GOT3 (cell line): ENCODE measurements at places on chromosomes 7 and 10.

GRCh38 chr7:101816595-101817470 is 593 bp upstream of the CUX1 start:
- no peak for DNase-seq

GRCh38 chr10:85100495-85100894 is 772.1 kb downstream of the CCSER2 start:
- no peak for DNase-seq

GRCh38 chr10:86962981-86963310 is 4.5 kb downstream of the SNCG start:
- no peak for DNase-seq

- no peak for DNase-seq
These were observed 28.5 kb downstream of the GSDME start for GRCh38 chr7:24728503-24729364.

GRCh38 chr10:91711885-91712680 is 79.2 kb upstream of the PPP1R3C start:
- DNase-seq = no peak

DNA sequence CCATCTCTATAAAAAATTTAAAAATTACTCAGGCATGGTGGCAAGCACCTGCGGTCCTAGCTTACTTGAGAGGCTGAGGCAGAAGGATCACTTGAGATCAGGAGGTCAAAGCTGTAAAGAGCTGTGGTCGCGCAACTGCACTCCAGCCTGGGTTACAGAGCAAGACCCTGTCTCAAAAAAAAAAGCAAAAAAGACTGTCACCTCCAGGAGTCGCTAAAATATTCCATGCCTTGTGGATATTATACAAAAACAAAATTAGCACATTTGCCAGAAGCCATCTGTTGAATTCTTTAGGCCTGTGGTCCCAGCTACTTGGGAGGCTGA is 87.0 kb upstream of the SDK1 start:
- DNase-seq = no peak

DNA sequence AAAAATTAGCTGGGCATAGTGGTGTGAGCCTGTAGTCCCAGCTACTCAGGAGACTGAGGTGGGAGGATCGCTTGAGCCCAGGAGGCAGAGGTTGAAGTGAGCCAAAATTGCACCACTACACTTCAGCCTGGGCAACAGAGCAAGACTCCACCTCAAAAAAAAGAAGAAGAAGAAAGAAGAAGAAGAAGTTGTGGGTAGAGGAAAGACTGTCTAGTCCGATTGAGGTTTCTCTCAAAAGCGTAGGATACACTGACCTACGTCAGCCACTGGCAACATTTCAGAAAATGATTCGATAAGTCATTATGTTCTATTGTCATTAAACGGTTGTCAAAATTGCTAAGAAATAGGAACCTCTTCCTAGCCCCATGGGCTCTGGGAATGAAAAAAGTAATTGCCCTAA is 22.3 kb upstream of the RHBDD2 start:
- DNase-seq = no peak

DNA sequence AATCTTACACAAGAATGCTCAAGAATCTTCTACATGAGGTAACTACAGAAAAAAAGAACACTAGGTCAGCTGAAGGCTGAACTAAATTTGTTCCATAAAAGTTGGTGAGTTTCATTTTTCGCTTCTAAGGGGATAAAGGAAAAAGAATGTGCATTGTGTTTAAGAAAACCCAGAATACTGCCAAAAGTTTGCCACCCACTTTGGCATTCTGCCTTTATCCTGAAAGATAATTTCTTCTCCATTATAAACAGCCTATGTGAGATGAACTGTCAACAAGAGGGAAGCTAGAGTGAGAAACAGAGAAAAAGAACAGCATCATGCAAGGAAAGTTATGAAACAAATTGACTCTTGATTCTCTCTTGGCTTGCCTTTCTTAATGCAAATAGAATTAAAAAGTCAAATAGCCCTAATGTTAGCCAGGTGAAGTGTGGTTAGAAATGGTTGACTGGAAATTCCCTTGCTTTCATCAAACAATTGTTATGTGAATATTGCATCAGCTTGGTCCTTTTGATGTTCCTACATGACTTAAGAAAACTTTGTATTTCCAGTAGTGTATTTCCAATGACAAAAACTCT is 25.8 kb downstream of the STEAP1 start:
- DNase-seq = no peak

DNA sequence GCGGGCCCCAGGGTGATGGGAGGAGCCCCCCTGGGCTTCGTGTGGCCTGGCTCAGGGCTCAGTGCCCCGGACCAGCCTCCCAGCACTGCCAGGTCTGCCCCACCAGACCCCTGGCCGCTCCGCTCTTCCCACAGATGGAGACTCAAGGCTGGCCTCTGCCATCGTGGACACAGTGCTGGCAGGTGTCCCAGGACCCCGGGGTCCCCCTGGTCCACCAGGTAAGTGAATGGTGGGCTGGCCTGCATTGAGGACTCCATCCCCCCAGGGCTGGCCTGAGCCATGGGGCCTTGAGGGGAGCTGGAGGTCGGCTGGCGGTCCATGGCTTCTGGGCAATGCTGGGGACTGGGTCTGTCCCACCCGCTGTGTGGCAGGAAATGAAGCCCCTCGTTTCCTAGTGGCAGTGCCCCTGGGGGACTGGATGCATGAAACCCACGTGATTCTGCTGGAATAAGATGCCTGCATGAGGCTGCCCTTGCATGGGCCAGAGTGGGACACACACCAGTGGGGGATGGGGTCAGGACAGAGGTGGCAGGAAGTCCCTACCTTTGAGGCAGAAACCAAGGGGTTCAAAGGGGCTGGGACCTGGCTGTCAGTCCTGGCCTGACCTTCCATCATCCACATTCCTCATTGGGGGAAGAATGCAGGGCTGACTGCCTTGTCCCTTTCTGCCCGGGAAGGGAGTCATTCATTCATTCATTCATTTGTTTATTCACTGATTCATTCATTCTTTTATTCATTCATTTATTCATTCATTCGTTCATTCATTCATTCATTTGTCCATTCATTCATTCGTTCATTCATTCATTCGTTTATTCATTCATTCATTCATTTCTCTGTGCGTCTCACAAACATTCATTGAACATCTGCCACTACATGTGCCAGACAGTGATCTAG is 81.8 kb downstream of the MYL10 start:
- DNase-seq = no peak

GRCh38 chr10:3179174-3179573 is 6.6 kb upstream of the PITRM1 start:
- no peak for DNase-seq

DNA sequence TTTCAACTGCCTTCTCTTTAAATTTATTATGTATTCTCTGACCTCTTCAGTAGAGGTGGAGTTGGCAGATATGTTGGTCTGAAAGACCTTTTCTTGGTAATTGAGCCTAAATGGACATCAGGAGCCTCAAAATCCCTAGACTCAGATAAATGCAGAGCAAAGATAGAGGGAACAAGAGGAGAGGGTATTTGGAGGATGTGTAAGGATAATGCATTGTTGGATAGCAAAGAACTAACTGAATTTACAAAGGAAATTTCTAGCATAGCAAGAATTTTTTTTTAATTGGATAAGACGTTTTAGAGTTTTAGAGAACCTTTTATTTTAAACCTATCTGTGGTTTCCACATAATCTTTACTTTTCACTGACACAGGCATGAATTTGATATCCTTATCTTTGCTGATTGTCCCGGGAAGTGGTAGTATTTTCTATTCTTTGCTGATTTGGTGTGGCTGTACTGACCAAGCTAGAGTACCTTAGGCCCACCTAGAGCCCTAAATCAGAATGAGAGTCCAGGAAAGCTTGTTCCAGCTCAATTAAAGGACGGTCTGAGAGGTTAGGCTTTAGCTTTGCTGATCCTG is 91.3 kb downstream of the NRF1 start:
- DNase-seq = no peak

DNA sequence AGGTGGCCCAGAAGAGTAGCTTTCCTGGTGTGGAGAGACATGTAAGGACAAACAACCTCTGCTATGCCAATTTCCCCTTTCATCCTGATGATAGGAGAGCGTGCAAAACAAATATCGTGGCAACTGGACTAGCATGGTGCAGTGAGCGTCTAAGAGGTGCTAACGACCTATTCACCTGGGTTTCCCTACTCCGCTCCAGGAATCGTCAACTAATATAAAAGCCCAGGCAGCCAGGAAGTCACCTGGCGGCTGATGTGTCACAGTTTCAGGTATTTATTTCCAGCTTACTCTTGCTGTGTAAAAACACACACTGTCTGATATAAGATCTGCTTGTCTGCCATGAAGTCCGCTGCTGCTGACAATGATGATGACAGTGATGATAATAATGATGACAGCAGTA is 56.5 kb upstream of the EFCAB10 start:
- no peak for DNase-seq

GRCh38 chr10:97723001-97723400 is 9.5 kb downstream of the MARVELD1 start:
- DNase-seq = no peak

DNA sequence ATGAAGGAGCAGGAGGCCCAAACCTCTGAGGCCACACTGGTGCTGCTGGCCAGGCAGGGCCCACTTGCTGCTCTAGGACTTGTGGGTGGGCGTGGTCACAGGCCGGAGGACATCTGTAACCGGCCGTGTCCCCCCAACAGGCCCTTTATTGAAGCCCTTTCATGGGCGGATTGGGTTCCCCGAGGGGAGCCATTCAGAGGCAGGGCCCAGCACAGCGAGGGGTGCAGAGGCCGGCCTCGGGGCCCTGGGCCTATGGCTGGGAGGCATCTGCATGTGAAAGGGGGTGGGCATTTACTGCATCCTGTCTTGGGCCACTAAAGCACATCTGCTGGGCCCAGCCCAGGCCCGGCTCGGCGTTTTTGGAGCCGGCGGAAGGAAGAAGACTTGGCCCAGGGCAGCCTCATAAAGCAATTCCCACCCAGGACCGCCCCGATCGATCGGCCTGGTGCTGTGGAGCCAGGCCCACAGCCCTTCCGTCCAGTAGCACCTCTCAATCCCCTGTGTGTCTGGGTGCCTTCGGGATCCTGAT is 8.4 kb downstream of the LHPP start:
- DNase-seq = no peak

GRCh38 chr10:86440874-86441843 is 74.6 kb upstream of the GRID1 start:
- DNase-seq = no peak

DNA sequence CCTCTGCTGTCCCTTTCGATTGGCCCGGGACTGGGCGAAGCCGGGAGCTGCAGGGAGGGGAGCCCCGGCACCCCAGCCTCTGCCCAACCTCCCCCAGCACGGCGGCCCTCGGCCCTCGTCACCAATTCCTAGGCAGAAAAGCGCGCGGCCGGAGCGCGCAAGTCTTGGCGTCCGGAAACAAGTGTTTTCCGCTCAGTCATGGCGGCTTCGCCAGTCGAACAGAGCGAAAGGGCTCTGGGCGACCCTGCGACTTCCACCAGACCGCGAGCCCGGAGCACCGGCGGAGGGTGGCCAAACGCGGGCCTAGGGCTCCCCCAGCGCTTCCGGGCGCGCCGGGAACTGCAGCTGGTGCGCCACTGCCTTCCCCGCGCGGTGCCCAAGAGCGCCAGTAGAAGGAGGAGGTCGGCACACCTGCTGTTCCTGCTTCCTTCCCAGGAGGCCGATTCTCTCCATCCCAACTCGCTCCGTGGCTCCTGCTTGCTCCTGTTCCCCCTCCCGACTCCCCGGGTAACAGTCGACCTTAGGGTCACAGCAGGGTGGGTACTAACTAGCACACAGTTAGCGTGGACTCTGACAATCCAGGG is 729.9 kb downstream of the ZWINT start:
- DNase-seq = no peak

DNA sequence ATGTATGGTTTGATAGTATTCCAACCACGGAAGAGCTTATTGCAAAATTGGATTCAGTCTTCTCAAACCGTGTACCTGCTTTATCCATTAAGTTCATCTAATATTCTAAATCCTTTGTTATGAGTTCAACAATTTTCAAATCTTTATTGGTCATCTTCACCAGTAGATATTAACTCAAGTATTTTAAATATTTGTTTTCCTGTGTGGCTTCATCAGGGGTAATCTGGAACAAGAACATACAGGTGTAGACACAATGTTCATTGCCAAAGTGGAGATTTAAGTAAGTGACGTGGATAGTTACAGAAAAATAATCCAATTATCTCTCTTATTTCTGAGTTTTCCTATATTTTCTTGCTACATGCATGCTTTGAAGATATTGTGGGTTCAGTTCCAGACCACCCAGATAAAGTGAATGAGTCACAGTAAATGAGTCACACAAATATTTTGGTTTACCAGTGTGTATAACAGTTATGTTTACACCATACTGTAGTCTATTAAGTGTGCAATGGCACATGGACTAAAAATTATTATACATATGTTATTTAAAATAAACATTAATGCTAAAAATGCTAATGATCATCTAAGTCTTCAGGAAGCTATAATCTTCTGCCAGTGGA is 429.0 kb upstream of the POT1 start:
- no peak for DNase-seq

DNA sequence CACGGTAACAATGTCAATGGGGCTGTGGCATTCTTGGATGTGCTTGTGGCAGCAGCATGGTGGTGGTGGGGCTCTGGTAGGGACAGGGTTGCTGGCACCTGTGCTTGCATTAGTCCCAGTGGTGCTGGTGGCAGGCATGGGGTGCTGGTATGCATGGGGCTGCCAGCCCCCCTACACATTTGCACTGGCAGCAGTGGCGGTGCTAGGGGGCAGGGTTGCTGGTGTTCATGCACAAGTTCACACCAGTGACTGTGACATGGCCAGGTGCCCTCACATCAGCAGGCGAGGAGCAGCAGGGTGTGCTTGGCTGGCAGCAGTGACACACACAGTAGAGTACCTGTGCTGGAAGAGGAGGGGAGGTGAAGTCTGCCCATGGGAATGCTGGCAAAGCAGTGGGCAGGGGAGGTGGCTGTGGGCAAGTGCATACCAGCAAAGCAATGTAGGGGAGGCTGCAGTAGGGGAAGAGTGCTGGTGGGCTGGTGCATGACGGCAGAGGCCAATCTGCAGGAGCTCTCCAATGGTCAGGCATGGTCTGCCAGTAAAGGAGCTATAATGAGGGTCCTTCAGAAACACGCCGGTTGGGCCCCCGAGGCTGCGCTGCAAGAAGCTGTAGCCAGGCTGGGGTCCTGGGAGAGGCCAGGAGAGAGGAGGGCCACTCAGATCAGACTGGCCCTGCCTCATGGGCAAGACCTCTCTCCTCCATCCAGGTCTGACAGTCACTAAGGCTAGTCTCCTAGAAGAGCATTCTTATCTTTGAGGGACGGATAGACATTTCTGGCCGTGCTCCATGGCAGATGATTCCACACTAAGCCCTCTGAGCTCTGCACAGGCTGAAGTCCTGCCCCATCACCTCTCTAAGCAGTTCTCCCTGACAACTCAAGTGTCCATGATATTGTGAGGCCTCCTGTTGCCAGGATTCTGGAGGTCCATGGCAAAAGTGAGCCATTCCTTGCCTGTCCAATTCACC is 406.4 kb downstream of the SEMA3D start:
- no peak for DNase-seq

DNA sequence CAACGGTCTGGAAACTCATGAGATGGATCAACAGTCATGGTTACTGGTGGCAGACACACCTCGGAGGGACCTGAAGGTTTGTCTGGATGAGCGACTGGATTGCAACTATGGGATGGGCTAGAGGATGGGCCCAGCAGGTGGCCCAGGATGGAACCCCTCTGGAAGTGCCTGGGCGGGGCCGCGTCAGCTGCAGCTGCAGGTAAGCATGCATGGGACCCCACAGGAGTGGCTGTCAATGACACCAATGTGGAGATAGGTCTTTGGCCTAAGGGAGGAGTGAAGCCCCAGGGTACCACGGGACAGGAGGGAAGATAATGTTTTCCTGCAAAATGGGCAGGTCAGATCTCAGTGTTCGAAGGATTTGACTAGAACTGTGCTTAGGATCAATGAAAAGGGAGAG is 103.4 kb downstream of the LANCL2 start:
- DNase-seq = no peak

- peak; percentile 80 for DNase-seq
These were observed 3.7 kb downstream of the STX1A start for GRCh38 chr7:73715648-73716317.

- peak; percentile 32 for DNase-seq
These were observed 168.0 kb upstream of the RHEB start for GRCh38 chr7:151687523-151688235.
